ENCODE measurements at places on chromosomes 7 and 10.

DNA sequence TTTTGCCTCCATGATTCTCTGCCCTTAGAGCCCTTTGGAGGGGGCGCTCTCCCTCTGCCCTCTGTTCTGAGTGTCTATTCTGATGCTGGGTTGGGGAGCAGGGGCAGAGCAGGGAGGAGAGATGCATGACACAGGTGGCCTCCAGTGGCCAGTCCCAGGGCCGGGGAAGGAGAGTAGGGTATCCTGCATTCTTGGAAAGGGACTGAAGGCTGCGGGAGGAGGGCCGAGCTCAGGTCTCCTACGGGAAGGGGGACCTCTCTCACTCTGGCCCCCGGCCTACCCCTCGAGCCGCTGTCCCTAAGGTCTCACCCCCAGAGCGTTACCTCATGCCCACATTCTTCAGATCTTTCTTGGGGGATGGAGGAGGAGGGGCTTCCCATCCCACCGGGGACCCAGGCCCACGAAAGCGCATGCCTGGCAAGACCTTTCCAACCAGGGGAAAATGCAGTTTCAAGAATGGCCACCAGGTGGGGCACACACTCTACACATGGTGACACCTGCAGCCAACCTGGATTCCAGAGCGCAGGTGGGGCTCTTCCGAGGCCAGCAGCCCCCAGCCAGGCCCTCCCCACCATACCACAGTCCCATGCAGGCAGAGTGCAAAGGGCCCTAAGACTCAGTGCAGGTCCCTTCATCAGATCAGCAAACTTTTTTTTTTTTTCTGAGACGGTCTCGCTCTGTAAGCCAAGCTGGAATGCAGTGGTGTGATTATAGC, 86.4 kb downstream of the MYL10 start:
- DNase-seq, result peak; percentile 25

DNA sequence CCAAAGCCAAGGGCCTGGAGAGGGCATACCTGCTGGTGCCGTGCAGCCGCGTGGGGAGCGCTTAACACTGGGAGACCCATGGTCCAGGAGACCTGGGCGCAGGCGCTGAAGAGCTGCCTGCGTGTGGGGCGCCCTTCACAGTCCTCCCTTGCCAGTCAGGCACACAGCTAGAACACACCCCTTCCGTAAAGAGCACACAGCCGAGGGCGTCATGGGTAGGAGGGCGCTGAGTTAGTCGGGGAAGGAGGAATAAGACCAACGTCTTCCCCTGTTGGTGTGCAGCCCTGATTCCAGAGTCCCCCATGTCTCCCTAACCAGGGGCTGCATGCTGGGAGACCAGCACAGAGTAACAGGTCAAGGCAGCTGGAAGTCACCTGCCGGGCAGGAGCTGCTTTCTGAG, 273.9 kb downstream of the USP6NL start:
- no peak for DNase-seq

DNA sequence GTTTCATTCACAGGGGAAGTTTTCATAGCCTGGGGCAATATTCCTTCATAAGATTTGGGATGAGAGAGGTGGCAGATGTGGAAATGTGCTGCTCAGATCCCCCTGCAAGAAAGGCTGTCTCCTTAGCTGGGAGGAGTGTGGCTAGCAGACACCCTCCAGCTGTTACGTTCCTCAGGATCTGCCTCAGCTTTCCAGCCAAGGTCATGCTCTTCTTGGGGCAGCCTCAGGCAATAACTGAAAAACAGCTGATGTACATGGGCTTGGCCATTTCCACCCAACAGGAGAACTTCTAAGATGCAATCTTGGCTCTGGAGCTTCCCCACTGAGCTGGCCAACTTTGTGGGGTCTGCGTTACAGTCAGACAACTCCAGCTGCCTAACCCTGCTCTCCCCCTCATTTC, 51.3 kb upstream of the SEPTIN7 start:
- DNase-seq, result no peak

DNA sequence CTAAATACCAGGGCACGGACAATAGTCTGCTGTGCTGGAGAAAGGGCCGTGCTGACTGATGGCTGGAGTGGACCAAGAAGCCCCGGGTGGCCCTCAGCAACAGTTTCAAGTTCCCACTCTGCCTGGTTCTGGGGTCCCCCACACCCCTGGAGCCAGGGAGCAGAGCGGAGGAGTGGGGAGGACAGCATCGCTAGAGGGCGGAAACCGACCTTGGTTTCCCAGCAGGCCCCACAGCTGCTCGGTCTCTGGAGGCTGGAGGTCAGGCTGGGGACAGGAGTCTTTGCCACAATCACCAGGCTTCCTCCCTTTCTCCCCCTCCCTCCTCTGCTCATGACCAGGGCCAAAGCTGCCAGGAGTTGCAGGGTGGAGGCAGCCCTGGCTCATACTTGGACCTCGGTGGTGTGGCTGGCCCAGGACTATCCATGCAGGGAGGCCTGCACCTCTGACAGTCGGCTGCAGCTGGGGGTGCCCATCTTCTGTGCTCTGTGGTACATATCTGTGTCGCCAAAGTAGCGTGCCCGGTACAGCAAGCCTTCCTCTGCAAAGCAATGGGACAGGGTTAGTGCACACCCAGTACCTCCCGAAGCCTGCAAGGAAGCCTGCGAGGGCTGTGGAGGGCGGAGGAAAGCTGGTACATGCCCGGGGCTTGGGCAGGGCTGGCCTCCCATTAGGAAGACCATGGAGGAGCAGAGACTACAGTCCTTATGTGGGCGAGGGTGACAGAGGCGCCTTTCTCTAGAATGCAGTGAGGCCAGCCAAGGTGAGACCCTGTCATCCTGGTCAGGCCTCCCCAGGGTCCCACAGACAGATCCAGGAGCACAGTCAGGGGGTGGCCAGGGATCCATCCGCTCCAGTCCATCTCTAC, 19.1 kb downstream of the DNAJB12 start:
- DNase-seq, result no peak

GRCh38 chr7:17640730-17641377, 299.4 kb downstream of the SNX13 start:
- peak; percentile 46 for DNase-seq

DNA sequence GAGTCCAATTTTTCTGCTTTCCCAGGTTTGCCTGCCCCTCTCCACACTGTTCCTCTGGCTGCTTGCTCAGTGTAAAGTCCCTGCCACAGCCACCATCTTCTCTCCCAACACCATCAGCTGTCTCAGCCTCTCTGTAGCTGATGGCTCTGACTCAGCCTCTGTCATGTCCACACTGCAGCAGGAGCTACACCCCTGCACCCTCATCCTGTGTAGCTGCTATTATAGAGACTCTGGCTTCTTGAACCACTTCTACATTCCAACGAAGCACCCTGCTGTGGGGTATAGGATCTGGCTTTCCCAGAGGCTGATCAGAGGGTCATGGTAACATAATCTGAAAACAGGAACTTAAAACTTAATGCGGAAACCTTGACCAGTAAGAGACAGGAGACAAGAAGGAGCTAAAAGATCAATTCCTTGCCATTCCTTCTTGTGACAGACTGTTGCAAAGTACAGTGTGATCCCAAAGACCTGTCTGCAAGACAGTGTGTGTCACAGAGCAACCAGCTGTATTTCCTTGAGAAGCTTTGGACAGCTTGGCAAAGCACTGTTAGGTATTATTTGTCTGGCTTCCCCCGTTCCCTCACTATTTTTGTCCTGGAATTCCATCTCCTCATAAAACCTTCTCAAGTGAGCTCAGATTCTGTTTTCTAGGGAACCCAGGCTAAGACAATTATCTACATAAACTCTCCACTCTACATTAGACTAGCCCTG, 42.3 kb downstream of the NRCAM start:
- no peak for DNase-seq
